ENCODE measurements at places on chromosomes 1 and 21.
A peak's percentile ranks its signal among the peaks of the same experiment; 100 is the strongest.

DNA sequence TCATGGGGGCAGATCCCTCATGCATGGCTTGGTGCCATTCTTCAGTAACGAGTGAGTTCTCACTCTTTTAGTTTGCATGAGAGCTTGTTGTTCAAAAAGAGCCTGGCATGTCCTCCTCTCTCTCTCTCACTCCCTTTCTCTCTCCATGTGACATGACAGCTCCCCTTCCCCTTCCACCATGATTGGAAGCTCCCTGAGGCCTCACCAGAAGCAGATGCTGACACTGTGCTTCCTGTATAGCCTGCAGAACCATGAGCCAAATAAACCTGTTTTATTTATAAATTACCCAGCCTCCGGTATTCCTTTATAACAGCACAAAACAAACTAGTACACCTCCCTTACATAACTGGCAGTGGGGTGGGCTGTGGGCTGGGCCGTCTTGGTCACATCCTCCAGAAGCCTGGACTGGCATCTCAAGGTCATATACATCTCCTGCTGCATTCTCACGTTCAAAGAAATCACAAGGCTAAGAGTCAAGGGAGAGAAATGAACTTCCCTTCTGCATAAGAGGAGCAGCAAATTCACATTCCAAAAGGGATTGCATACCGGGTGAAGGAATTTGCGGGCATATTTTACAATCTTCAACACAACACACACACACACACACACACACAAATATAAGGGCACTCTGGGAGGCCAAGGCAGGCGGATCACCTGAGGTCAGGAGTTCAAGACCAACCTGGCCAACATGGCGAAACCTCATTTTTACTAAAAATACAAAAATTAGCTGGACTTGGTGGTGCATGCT lies 2.3 kb upstream of the CCSAP start:
- no peak for DNase-seq

GRCh38 chr1:41917835-41918449 lies 780 bp downstream of the HIVEP3 start:
- DNase-seq = no peak

GRCh38 chr1:212313616-212314015 lies 28.4 kb downstream of the PPP2R5A start:
- DNase-seq = peak; percentile 63

DNA sequence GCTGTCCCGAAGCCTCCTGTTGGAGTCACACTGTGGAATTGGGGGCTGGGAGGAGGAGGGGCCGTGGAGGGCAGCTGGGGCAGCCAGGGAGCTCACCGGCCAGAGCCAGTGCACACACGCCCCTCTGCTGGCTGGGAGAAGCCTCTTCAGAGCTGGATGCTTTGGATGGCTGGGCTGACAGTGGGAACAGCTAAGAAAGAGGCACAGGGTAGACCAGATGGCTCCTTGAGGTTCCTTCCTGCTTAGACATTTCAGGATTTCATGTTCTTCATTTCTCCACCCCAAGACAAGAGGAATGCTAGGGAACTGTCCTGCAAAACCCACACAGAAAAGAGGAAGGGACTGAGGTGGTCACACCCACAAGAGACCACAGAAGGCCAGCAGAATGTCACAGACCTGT lies 254.8 kb upstream of the VAMP3 start:
- no peak for DNase-seq

GRCh38 chr21:29208044-29208681 lies 77.7 kb downstream of the MAP3K7CL start:
- DNase-seq = no peak

- DNase-seq = no peak
Observed at GRCh38 chr1:51551848-51552296, 32.8 kb upstream of the EPS15 start.

DNA sequence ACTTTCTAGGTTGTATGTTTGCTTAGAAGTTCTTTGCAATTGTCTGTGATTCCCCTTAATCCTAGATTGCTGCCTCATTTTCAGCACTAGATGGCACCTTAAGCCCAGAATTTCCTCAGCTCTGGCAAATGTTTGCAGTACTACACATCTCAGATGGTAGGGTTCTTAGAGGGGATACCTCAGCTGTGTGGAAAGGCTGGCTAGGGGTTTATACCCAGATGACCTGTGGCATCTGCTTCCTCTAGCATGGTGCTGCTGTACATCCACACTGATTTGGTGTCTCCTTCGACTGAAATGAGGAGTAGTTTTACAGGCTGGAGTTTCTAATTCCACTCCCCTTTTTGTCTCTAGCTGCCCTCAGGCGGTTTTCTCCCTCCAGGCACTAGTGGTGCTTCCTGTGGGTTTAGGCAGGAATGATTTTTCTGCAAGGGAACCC lies 23.5 kb downstream of the ASB17 start:
- DNase-seq = peak; percentile 13

GRCh38 chr1:208248991-208249696 lies 5.0 kb upstream of the PLXNA2 start:
- DNase-seq = no peak

DNA sequence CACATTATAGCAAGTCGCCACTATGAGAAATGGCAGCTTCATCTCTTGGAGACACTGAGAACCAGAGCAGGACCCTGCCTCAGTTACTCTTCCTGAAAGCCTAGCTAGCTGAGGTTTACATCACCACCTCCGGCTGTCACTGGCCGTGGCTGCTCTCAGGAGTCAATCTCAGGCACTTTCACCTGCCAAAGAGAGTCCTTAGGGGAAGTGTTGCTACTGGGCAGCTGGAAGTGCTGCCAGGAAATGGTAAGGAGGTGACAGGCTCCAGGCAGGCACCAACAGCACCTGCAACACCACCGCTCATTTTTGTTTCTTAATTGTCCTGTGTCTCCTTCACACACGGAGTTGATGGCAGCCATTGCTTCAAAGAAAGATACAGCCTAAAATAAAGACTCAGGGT lies 92.5 kb downstream of the DSCAM start:
- DNase-seq = no peak

DNA sequence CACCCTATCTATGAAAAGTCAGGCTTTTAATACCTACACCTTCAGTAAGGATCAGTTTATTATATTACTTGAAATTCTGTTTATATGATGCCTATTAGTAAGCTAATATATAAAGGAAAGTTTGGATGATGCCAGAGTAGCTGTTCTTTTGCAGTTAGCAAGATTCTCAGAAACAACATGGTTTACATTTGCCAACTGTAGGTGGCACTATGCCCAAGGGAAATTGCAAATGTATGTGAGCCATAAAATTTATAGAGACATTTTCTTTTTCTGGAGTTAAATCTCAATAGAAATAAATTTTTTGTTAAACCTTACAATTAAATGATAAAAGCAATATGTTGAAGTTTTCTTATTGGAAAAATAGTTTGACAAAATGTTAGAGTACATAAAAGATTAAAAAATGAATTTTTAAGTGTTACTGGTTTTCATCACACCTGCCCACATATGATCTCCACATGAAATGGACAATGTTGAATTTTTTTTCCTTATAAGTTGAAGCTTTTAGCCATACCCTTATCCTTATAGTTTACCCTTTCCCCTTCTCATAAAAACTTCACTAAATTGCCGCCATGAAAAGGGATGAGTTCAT lies 32.1 kb upstream of the EPHX4 start:
- peak; percentile 4 for DNase-seq

DNA sequence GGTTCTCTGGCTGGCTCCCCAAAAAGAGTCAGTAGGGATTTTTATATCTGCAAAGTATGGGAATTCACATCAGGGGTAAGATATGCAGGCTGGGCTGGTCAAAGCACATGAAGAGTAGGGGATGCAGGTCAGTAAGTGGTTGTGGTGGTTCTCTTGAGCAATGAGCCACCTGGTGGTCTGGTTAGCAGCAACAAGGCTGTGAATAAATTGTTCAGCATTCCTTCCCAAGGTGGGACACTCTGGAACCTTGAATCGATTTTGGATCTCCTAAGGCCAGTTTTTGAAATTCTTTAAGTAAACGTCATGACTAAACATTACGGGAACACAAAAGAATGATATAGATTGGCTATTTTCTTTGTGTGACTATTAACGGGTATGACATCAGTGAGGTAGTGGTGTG lies 563.0 kb upstream of the NEGR1 start:
- no peak for DNase-seq

DNA sequence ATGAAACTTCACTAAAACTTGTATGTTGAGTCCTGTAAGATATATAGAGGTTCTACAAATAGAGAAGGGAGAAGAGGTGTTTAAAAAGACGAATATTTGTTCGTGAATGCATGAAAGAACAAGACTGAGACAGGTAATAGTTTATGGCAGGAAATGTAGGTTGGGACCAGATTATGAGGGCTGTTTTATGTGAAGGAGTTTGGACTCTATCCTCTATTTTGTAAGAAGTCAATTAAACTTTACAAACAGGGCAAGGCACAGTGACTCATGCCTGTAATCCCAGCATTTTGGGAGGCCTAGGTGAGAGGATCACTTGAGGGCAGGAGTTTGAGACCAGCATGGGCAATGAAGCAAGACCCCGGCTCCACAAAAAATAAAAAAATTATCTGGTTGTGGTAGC lies 5.7 kb downstream of the SLC35A3 start:
- DNase-seq = no peak

DNA sequence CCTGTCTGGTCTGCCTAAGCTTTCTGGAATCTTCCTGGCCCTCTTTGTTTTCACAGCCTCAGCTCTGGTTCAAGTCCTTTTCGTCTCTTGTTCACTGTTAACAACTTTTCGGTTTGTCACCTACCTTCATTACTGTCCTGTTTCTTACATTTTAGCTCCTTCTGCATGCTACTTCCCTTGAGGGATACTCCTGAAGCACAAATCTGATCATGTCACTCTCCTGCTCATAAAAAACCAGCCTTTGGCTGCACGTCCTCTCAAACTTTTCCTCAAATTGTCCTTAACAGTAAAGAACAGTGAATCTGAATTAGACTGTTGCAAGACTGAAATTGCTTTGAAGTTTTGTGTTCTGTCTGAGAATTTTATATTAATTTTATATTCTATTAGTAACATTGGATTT lies 3.3 kb downstream of the RAVER2 start:
- no peak for DNase-seq
